ENCODE measurements at places on chromosomes 13 and 19. TPM values are rescaled to one million over a fixed set of nuclear protein-coding genes. Genes with fewer than 3 reads are reported as not detected.

GRCh38 chr19:12035220-12036172, at the start of gene ZNF433:
ZNF433 (minus strand) TSS chr19:12035679; CDS start chr19:12035539, 140 bp downstream.
- no peaks in the 10 kb centered on the region for H3K36me3 ChIP-seq
- peak; percentile 94 for DNase-seq
- peak within 1 kb of the TSS; percentile 79 for H3K27ac ChIP-seq
- peak within 1 kb of the TSS; percentile 90 for H3K4me3 ChIP-seq

DNA sequence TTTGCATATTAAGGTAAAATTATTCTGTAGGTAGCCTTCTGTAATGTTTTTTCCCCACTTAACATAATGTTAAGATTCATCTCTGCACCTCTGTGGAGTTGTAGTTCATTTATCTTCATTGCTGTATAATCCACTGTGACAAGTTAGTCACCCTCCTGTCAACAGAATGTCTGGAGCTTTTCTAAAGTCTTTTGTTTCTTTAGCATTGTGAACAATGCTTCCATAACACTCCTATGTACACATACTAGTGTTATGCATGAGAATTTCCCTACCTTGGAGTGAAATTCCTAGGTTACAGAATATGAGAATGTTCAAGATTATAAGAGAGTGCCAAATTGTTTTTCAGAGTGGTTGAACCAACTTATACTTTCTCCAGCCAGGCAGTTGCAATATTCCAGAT, 113.5 kb downstream of the COG6 start:
- H3K27me3 ChIP-seq: no peaks in the 10 kb centered on the region
- H3K36me3 ChIP-seq: no peaks in the 10 kb centered on the region
- no peak overlapping the region for H3K4me3 ChIP-seq
- no peak overlapping the region for H3K27ac ChIP-seq
- no peaks in the 10 kb centered on the region for H3K4me1 ChIP-seq

DNA sequence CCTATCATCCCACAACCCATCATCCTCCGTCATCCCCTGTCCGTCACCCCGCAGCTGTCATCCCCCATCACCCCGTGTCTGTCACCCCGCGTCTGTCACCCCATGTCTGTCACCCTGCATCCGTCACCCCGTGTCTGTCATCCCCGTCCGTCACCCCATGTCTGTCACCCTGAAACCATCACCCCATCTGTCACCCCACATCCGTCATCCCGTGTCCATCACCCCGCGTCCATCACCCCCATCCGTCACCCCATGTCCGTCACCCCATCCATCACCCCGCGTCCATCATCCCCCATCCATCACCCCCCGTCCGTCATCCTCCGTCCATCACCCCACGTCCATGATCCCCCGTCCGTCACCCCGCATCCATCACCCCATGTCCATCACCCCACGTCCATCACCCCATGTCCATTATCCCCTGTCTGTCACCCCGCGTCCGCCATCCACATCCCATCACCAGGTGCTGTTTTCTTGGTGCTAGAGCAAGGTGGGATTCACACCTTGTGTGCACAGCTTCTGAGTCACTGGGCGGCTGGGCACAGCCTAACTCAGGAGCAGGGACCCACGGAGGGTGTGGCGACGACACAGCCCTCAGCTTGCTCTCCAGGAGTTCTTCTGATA, 24.2 kb downstream of the RASA3 start:
- H3K27me3 ChIP-seq: no peaks in the 10 kb centered on the region
- DNase-seq: no peak
- no peak overlapping the region for H3K27ac ChIP-seq
- no peaks in the 10 kb centered on the region for H3K36me3 ChIP-seq
- H3K4me3 ChIP-seq: no peak overlapping the region
- H3K4me1 ChIP-seq: peaks cover 6% of the 10 kb centered on the region

GRCh38 chr19:48814895-48815294, 4.1 kb upstream of the BCAT2 start:
- H3K4me3 ChIP-seq: no peak overlapping the region
- H3K27ac ChIP-seq: no peak overlapping the region
- no peaks in the 10 kb centered on the region for H3K36me3 ChIP-seq
- DNase-seq: no peak

GRCh38 chr13:29956853-29957252, 106.4 kb upstream of the UBL3 start:
- H3K4me1 ChIP-seq: no peaks in the 10 kb centered on the region
- DNase-seq: no peak
- H3K4me3 ChIP-seq: no peak overlapping the region
- H3K27ac ChIP-seq: no peak overlapping the region
- no peaks in the 10 kb centered on the region for H3K36me3 ChIP-seq
- no peaks in the 10 kb centered on the region for H3K27me3 ChIP-seq

DNA sequence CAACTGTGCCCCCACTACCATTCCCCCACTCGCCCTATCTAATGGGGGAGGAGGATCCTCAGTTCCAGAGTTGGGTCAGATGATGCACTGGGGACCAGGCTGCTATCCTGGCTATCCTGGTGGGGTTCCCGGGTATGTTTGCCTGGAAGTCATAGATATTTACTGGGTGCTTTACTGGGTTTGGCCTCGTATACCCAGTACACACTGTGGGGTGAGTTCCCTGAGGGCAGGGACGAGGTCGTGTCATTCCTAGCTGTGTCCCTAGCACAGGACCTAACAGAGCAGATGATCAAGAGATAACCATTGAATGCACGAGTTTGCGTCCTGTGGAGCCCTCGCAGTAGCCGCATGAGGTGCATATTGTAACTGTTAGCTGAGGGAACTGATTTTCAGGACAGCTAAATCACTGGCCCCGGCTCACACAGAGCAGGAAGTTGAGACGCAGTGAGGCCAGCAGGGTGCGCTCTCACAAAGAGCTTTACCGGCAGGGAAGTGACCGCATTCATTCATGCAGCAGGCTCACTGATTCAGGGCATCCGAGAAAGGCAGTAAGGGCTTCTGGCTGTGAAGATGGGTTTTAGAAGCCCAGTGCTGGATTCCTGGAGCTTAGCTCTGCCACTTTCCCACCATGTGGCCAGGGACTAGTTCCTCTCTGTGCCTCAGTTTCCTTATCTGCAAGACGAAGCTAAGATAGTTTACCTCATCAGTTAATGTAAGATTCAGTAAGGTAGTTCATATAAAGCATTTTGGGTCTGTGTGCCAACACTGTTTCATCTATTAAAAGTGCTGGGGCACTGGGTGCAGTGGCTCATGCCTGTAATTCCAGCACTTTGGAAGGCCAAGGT, 6.0 kb downstream of the RUVBL2 start:
- H3K27ac ChIP-seq: no peak overlapping the region
- DNase-seq: no peak

GRCh38 chr13:36086117-36086516, 45.1 kb downstream of the DCLK1 start:
- no peaks in the 10 kb centered on the region for H3K4me1 ChIP-seq
- H3K36me3 ChIP-seq: no peaks in the 10 kb centered on the region
- no peaks in the 10 kb centered on the region for H3K27me3 ChIP-seq
- DNase-seq: no peak
- no peak overlapping the region for H3K4me3 ChIP-seq

DNA sequence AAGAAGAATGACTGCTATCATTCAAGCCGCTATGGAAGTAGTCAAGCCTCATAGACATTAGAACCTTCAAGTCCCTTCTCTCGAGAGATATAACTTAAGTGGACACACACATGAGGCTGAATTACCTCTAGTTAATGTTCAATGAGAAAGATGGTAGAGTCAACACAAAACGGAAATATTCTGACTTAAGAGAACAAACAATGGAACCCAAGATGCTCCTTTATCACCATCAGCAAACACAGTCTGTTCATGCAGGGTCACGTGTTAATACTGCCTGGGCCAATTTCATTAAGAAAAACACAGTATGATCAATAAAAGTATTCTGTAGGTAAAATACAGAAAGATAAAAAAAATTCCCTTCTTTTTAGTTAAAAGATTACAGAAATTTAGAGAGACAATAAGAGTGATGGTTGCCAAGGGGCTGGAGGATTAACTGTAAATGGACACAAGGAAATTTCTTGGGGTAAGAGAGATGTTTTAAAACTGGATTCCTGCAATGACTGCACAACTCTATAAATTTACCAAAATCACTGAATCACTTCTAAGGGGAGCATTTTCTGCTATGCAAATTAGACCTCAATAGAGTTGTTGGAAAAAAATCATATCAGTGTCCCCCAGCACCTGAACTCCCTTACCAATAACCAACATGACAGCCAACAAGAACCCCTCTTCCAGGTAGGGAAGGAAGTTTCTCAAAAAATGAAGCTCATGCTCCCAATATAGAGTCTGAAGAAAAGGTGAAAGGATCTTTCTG, 256.6 kb downstream of the ABCC4 start:
- no peak overlapping the region for H3K27ac ChIP-seq
- H3K36me3 ChIP-seq: no peaks in the 10 kb centered on the region
- no peaks in the 10 kb centered on the region for H3K27me3 ChIP-seq
- no peaks in the 10 kb centered on the region for H3K4me1 ChIP-seq
- no peak overlapping the region for H3K4me3 ChIP-seq
- DNase-seq: no peak

- H3K36me3 ChIP-seq: peaks cover under 1% of the 10 kb centered on the region
- H3K27ac ChIP-seq: peak within 1 kb of the TSS; percentile 81
- H3K4me1 ChIP-seq: no peaks in the 10 kb centered on the region
- peak within 1 kb of the TSS; percentile 70 for H3K4me3 ChIP-seq
Measured at GRCh38 chr13:106535552-106536243, at the start of gene EFNB2. EFNB2 (minus strand) TSS chr13:106535662; CDS start chr13:106534964, 698 bp downstream.

GRCh38 chr13:97148894-97149293, 73.2 kb upstream of the MBNL2 start:
- H3K4me1 ChIP-seq: no peaks in the 10 kb centered on the region
- H3K27ac ChIP-seq: no peak overlapping the region
- no peaks in the 10 kb centered on the region for H3K36me3 ChIP-seq
- H3K27me3 ChIP-seq: no peaks in the 10 kb centered on the region
- no peak overlapping the region for H3K4me3 ChIP-seq

DNA sequence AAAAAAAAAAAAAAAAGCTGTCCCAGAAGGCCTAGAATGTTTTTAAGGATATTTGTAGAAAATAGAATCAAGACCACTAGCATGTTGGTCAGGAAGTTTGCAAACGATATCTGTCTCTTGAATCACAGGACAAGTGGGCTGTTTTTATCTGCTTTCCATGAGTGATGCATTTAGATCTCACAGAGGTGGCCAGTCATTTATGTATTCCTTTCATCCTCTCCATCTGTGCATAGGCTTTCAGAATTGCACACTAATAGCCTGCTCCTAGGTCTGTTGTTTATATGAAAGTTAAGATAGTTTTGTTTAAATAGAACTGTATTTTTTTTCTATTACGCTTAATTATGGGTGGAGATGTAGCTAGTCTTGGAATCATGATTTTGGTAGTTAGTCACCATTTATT, 289.5 kb downstream of the SHISA2 start:
- no peak overlapping the region for H3K27ac ChIP-seq
- H3K27me3 ChIP-seq: no peaks in the 10 kb centered on the region
- no peak overlapping the region for H3K4me3 ChIP-seq

- no peak overlapping the region for H3K4me3 ChIP-seq
- peak overlapping the region; percentile 89 for H3K27ac ChIP-seq
- no peak for DNase-seq
- H3K27me3 ChIP-seq: no peaks in the 10 kb centered on the region
- peaks cover 25% of the 10 kb centered on the region for H3K36me3 ChIP-seq
Measured at GRCh38 chr19:43563816-43564457, 11.4 kb downstream of the XRCC1 start.

The SBSN gene
- 0.11 TPM for polyA plus RNA-seq

The TSKS gene
- 0.45 TPM for polyA plus RNA-seq

The LSR gene
- polyA plus RNA-seq: 61.1 TPM

The KLK6 gene
- polyA plus RNA-seq: 0.32 TPM

The SIRT6 gene
- polyA plus RNA-seq: 18.3 TPM

The CERS1 gene
- polyA plus RNA-seq: 3.2 TPM

The FKBP8 gene
- polyA plus RNA-seq: 211 TPM

The SYNGR4 gene
- polyA plus RNA-seq: not detected

The RUBCNL gene
- polyA plus RNA-seq: 1.9 TPM

The NLRP7 gene
- not detected for polyA plus RNA-seq

The OVOL3 gene
- not detected for polyA plus RNA-seq

Measured in left lung (tissue), 14 donors.